ENCODE measurements at places on chromosomes 3 and 15. TPM values are rescaled to one million over a fixed set of nuclear protein-coding genes. Genes with fewer than 3 reads are reported as not detected.

RYR3 gene
- not detected for total RNA-seq

PIK3R4 gene
- 16.9 TPM for total RNA-seq

C2CD4B gene
- 6.2 TPM for total RNA-seq

GRM7 gene
- not detected for total RNA-seq

CHCHD6 gene
- total RNA-seq: 6.8 TPM

ADAMTS17 gene
- 1.8 TPM for total RNA-seq

DNA sequence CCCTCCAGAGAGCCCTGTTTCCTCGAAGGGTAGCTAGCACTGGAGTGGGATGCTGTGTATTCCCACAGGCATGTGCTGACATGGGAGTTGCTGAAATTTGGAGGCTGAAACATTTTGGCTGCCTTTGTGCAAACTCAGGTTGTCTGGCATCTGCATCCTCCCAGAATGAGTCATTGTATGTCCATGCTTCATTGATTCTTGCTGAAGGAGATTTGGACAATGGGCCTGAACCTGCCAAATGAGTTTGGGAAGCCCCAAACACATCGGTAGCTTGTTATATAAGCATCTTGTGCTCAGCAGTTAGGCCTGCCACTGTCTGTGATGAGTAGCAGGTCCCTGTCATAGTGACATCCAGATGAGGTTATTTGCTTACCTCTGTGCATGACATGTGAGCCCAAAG lies 160.0 kb downstream of the IL5RA start:
- H3K27ac ChIP-seq: no peak overlapping the region
- DNase-seq: no peak
- no peaks in the 10 kb centered on the region for H3K4me1 ChIP-seq
- H3K36me3 ChIP-seq: no peaks in the 10 kb centered on the region

DNA sequence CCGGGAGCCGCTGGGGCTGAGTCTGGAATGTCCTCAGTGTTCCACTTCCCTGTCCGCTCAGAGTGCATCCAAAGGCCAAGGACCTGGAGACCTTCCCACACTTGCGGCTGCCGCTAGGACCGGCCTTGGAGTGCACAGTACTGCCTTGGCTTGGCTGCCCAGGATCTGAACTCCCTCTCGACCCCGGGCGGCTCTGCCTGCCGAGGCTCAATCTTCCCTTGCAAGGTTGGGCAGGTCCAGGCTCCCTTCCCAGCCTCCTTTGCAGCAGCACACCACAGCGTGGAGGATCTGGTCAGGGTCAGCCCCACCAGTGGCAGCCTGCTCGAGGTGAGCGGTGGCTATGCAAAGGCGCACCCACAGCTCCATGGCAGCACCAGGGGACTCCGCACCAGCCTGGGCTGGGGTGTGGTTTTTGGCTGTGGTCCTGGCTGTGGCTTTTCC lies 69.2 kb downstream of the PLXNA1 start:
- H3K27me3 ChIP-seq: no peaks in the 10 kb centered on the region
- no peak overlapping the region for H3K4me3 ChIP-seq
- peak; percentile 35 for DNase-seq
- H3K4me1 ChIP-seq: peaks cover 9% of the 10 kb centered on the region

GRCh38 chr15:62079594-62079993 lies 12.8 kb downstream of the C2CD4A start:
- no peaks in the 10 kb centered on the region for H3K27me3 ChIP-seq
- no peak overlapping the region for H3K4me3 ChIP-seq
- H3K4me1 ChIP-seq: no peaks in the 10 kb centered on the region
- H3K27ac ChIP-seq: no peak overlapping the region
- no peaks in the 10 kb centered on the region for H3K36me3 ChIP-seq

DNA sequence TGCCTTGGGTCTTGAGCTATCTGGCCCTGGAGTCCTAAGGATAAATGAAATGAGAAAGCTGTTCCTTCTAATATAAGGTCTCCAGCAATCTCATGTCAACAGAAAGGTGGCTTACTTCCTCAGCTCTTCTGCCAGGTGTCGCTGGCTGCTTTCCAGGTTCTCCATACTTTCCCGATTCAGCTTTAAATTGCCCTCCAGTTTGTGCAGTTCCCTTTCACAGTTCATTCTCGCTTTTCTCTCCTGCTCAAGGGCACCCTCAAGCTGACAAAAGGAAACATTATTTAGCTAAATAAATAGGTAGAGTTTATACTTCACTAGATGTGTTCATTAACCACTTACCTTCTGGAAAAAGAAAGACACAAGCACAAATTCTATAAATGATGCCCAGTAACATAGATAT lies 73.0 kb downstream of the MYH15 start:
- no peaks in the 10 kb centered on the region for H3K36me3 ChIP-seq
- H3K4me3 ChIP-seq: no peak overlapping the region
- no peak for DNase-seq
- peaks cover 3% of the 10 kb centered on the region for H3K4me1 ChIP-seq

GRCh38 chr15:66409565-66410108 lies 22.9 kb downstream of the MAP2K1 start:
- H3K27me3 ChIP-seq: no peaks in the 10 kb centered on the region
- no peak for DNase-seq
- H3K4me3 ChIP-seq: no peak overlapping the region
- H3K4me1 ChIP-seq: peaks cover 52% of the 10 kb centered on the region
- no peaks in the 10 kb centered on the region for H3K36me3 ChIP-seq
- no peak overlapping the region for H3K27ac ChIP-seq

- H3K36me3 ChIP-seq: no peaks in the 10 kb centered on the region
- DNase-seq: no peak
- H3K27me3 ChIP-seq: no peaks in the 10 kb centered on the region
- no peak overlapping the region for H3K4me3 ChIP-seq
- H3K27ac ChIP-seq: peak overlapping the region; percentile 70
- H3K4me1 ChIP-seq: peaks cover 24% of the 10 kb centered on the region
These were observed 47.9 kb downstream of the KLF13 start for GRCh38 chr15:31374489-31374888.

DNA sequence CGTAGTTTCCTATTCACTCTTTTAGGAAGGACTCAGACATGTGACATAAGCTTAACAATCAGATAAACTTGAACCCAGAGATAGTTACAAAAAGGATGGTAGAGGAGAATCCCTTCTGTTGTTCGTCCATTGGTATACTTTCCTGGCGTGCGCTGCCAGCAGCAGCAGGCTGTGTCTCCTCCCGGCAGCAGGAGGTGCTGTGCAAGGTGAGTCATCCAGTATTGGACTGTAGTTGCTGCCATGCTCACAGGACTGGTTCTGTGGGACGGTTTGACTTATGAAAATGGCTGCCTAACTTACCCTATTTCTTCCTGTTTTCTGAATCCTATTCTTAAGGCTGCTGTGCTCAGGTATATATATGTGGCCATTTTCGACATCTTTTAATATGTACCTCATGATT lies 253.4 kb upstream of the LRRC3B start:
- H3K4me3 ChIP-seq: no peak overlapping the region
- no peaks in the 10 kb centered on the region for H3K4me1 ChIP-seq
- H3K36me3 ChIP-seq: no peaks in the 10 kb centered on the region
- H3K27ac ChIP-seq: no peak overlapping the region
- no peak for DNase-seq

DNA sequence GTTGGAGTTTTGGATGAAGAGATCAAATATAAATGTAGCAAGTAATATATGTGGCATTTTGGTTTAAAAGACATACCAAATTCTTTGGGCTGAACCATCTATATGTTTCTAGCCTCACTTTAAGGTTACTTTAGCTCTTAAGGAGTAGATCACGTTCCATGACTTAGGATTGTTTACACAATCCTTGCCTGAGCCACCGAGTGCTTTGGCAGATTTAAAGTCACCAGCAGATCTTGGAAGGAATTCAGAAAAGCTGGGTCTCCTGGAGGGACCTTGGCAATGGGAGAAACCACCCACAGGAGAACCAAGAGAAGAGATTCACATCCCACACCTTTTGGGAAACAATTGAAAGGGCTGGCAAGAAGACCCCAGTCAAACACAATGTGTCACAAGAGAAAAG lies 54.5 kb downstream of the TM4SF18 start:
- no peak overlapping the region for H3K4me3 ChIP-seq
- no peak for DNase-seq
- H3K27me3 ChIP-seq: no peaks in the 10 kb centered on the region
- no peaks in the 10 kb centered on the region for H3K4me1 ChIP-seq
- no peaks in the 10 kb centered on the region for H3K36me3 ChIP-seq

DNA sequence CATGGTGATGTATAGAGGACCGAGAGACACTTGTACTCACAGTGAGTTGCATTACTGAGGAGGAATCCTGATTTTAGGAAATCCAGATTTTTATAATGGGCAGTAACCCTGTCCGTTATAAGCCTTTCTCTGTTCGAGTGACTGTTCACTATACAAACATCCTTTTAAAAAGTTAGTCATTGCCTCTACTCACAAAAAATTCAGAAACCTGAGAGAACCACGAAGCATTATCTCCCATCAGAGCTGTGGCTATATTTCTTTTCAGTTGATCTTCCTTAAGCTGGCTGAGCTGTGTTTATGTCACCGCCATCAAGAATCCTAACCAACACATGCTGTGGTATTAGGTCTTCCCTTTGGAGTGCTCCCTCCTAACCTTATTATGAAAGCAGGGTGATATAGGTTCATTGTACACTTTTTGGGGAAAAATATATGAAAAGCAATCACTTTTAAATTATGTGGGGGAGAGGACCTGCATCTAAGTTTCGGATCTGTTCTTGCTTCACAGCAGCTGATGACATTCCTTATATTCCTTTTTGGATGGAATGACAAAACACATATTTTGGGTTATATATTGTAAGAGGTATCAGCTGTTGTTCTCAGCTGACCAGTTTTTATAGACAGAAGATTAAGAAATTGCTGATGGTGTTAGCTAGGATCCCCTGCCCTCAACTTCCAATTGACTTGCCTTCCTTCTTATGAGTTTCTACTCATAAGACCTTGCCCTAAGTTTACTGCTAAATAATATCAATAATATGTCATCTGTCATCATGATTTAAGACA lies 465.9 kb upstream of the RASGRP1 start:
- no peaks in the 10 kb centered on the region for H3K36me3 ChIP-seq
- no peak for DNase-seq
- H3K4me1 ChIP-seq: no peaks in the 10 kb centered on the region
- no peak overlapping the region for H3K27ac ChIP-seq
- no peak overlapping the region for H3K4me3 ChIP-seq

GRCh38 chr15:85826756-85827515 lies 32.2 kb upstream of the KLHL25 start:
- H3K27me3 ChIP-seq: no peaks in the 10 kb centered on the region
- H3K27ac ChIP-seq: no peak overlapping the region
- H3K4me3 ChIP-seq: no peak overlapping the region
- H3K36me3 ChIP-seq: no peaks in the 10 kb centered on the region
- no peaks in the 10 kb centered on the region for H3K4me1 ChIP-seq

- H3K4me3 ChIP-seq: no peak overlapping the region
- H3K36me3 ChIP-seq: no peaks in the 10 kb centered on the region
- no peak for DNase-seq
- no peak overlapping the region for H3K27ac ChIP-seq
- H3K4me1 ChIP-seq: peaks cover 16% of the 10 kb centered on the region
- no peaks in the 10 kb centered on the region for H3K27me3 ChIP-seq
These were observed 38.6 kb downstream of the LYZL4 start for GRCh38 chr3:42371776-42372175.

Data from heart right ventricle (tissue), 16 donors.